Naive B cell (primary cell): ENCODE measurements at places on chromosomes 16 and 17. TPM values are rescaled to one million over a fixed set of nuclear protein-coding genes. Genes with fewer than 3 reads are reported as not detected.

Gene CHRNE
- 0.37 TPM for polyA plus RNA-seq

Gene ADAD2
- polyA plus RNA-seq: not detected

Gene TNFRSF17
- 35.5 TPM for polyA plus RNA-seq

Gene TBC1D3B
- 0.73 TPM for polyA plus RNA-seq

Gene CDT1
- polyA plus RNA-seq: 0.08 TPM

Gene HSD17B1
- not detected for polyA plus RNA-seq

Gene PRDM7
- not detected for polyA plus RNA-seq

Gene OR1F1
- not detected for polyA plus RNA-seq
